ENCODE measurements at places on chromosomes 2 and 18.

DNA sequence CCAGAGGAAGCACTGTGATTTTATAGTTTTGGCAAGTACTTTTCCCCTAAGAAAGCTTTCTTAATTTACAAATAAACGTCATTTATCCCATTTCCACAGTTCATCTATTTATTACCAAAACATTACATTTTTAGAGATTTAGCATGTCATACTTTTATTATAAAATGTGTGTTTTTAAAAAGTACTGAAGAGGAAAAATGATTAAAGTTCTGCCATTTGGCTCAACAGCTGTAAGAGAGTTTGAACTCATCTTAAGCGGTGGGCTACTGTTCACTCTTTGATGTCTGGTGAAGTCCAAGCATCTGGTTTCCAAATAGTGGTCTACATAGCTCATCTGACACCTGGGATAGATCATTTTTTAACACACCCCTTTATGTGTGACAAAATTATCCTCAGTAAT lies 51.3 kb upstream of the TANC1 start:
- DNase-seq, result no peak

- no peak for DNase-seq
These were observed 1343.2 kb upstream of the LRRTM1 start for GRCh38 chr2:81647715-81648230.

DNA sequence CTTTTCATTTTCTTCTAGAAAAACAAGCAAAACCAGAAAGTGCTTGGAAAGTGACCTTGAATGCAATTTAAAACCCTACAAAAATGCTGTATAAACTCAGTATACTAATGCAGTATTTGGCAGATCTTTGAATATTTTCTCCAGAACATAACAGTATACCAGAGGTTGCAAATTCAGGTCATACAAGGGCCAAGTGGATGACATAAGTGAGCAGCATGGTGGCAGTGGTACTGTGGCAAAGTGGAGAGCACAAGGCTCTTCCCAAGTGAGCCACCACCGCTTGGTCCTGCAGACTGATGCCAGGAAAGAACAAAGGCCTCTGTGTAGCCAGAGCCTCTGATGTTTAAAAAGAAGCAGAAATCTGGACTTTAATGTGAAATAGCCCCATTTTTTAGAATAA lies 33.1 kb downstream of the METTL4 start:
- DNase-seq, result no peak

DNA sequence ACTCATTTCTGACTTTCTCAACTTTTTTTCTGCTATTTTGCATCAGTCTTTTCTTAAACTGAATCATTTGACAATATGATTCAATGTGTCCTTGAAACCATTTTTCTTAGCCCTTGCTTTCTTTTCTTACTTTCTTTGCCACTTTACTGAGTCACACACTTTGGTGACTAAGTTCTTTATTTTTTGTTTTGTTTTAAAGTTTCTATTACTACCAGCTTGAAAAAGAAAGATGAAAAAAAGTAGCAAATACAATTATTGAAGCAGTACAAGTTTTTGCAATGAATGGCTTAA lies 116.5 kb downstream of the DOCK10 start:
- peak; percentile 87 for DNase-seq

- DNase-seq, result no peak
These were observed 43.7 kb upstream of the NEB start for GRCh38 chr2:151777935-151778334.

GRCh38 chr2:205158404-205158803 lies 523.9 kb upstream of the NRP2 start:
- no peak for DNase-seq

GRCh38 chr2:77797088-77797487 lies 274.9 kb upstream of the LRRTM4 start:
- DNase-seq, result no peak

GRCh38 chr18:58443671-58444070 lies 185.2 kb downstream of the ALPK2 start:
- DNase-seq, result no peak
